ENCODE measurements at places on chromosomes 3 and 15.

GRCh38 chr3:66898155-66898554 is 100.0 kb upstream of the KBTBD8 start:
- no peak for DNase-seq

DNA sequence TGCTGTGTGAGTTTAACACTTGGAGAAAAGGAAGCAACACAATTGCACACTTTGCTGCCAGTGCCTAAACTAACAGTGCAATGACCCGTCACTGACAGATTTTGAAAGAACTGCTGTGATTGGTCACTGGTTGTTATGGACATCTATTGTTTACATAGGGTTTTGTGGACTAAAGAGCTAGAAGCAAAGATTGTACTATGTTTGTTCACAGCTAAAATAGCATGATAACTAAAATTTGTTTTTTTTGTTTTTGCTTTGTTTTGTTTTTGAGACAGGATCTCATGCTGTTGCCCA is 112.4 kb upstream of the GOLGA8J start:
- no peak for DNase-seq

GRCh38 chr3:73624821-73625665 is at the start of gene PDZRN3:
TSS of gene PDZRN3 (minus strand) at chr3:73624941.
- DNase-seq, result no peak

- no peak for DNase-seq
Measured at GRCh38 chr15:59548501-59549226, 62.9 kb upstream of the GCNT3 start.

DNA sequence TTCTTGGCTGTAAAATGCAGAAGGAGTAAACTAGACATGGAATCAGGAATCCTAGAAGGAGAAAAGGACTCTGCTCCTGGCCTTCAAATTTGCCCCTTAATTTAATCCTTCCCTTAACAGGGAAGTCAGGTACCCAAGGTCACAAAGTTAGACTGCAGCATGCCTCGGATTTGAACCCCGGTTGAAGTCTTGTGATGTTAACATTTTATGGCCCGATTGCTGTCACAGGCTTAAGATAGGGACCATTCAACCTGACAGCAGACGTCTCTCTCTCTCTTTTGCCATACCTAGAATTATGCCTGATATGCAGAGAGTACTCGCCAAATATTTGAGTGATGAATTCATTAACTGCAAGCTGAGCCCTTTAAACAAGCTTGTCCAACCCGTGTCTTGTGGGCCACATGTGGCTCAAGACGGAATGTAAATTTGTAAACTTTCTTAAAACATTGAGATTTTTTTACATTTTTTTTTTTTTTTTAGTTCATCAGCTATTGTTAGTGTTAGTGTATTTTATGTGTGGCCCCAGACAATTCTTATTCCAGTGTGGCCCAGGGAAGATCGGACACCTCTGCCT is 217.2 kb downstream of the THSD4 start:
- DNase-seq, result no peak

DNA sequence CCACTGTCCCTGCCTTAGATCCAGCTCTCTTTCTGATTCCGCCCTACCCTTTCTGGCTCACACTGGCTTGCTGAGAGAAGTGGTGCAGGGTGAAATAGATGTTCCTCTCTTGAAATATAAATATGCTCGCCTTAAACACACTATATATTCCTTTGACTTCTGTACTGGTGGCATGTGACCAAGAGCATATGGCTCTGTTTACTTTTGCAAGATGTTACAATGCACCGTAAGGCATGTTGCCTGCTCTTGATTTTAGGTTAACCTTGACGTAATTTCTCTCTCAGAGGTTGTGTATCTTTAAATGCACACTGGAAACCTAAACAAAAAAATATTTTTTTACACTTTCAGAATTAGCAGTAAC is 749 bp downstream of the RSRC1 start:
- DNase-seq, result no peak

- DNase-seq, result no peak
Measured at GRCh38 chr3:193744048-193744821, 151.2 kb downstream of the OPA1 start.

GRCh38 chr15:49135911-49136310 is 19.5 kb downstream of the COPS2 start:
- no peak for DNase-seq

DNA sequence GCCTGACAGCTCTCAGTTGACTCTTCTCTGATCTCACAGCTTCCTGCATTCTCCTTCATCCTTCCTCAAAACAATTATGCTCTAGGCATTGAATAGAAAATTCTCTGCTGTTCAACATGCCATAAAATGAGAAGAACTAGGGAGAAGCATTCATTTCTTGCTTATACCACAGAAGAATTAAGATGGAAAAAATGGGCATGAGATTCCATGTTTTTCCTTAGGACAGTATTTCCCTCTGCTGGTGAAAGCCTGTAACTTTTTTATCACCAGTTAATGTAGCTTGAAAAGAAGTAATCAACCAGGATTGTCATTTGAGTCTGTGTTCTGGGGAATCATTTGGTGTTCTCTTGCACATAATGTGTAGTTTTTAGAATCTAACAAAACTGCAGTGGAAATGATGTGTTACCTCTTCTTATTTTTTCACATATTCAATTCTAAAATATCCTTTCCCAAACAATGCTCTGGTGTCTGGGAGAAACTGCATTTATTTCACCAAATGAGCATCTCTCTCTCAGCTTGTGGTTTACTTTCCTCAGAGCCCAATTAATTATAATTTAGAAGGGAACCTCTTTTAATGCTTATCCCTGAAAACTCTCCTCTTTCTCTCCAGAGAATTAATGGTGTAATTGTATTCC is 92.8 kb upstream of the DCBLD2 start:
- DNase-seq, result no peak

GRCh38 chr3:12870942-12871341 is 29.6 kb upstream of the RPL32 start:
- peak; percentile 55 for DNase-seq

DNA sequence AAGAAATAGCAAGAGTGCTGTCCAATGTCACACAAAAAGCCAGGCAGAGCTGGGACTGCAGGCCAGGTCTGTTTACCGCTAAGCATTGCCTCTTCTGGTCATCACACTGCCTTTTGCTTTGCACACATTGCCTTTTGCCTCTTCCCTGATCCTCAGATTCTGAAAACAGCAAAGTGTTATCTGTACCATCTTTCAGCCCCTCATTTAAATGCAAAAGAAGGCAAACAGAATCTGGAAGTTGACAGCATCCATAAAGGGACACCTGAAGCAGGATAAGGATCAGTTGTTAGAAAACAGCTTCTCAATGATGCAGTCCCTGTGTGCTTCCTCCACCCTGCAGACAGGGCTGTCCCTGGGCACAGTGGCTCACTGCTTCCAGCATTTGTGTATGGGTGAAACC is 106.7 kb upstream of the RAD18 start:
- DNase-seq, result no peak

GRCh38 chr3:54660714-54661132 is 267.1 kb downstream of the LRTM1 start:
- DNase-seq, result no peak

- DNase-seq, result no peak
Measured at GRCh38 chr15:63054281-63054683, 11.7 kb downstream of the TPM1 start.

GRCh38 chr3:70811880-70812279 is 499.4 kb upstream of the MDFIC2 start:
- DNase-seq, result no peak

GRCh38 chr15:96977886-96978285 is 647.4 kb downstream of the NR2F2 start:
- no peak for DNase-seq

GRCh38 chr3:13877911-13878280 is 2.0 kb downstream of the WNT7A start:
- no peak for DNase-seq

GRCh38 chr15:83954506-83954905 is 281.1 kb upstream of the GOLGA6L4 start:
- DNase-seq, result no peak

DNA sequence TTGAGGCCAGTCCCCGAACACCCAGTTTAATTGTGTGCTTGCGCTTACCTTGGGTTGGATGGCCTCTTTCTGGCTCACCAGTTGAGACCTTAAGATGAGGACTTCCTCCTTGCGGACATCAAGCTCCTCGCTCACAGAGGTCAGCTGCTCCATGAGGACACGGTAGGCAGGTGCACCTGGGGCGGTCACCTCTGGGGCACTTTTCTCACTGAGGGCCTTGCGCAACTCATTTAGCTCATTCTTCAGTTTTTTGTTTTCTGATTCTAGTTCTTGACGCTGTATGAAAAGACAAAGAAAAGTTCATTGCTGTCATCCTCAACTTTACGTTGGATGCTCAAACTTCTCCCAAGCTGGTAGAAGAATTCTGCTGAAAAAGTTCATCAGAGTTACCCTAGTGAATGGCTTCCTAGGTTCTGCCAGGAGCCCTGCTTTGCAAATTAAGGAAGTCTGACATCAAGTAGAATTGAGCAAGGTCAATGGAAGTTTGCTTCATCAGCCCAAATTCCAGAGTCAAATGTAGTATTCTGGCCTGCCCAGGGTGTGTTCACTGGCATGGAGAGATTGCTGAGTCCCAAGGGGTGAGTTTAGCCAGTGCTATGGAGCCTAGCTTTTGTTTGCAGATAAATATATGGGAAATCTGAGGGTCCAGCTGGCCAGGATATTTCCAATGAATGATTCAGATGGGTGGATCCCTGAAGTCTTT is 55.8 kb upstream of the MYO5C start:
- no peak for DNase-seq

GRCh38 chr3:182925330-182925943 is 54.9 kb downstream of the DCUN1D1 start:
- no peak for DNase-seq

DNA sequence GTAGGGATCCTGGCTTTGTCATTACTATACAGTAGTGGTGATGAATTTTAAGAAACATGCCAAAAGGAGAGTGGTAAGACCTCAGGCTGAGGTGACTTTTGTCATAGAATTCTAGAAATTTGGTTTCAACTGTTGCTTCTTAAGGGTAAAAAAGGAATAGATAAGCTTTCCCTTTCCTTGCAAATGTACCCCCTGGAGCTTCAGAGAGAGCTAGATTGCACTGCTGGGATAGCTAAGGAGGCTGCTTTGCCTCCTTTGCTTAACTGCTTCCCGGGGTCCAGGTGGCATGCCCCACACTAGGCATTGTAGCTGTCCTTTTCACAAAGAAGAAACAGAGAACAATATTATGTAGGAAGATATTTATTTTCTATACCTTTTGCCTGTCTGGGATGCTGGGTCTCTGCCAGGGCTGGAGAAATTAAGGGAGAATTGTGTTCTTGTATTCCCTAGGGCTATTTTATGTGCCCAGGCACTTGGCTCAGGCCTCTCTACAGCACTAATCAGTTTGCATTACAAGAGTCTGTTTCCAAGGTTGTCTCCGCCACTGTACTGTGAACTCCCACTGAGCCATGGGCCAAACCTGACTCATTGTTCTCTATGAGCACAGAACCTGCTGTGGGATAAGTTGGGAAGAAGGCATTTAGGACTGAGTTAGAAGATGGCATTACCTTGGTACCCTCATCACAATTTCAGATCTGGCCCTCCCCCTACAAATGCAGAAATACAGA is 460.0 kb downstream of the PDCD6IP start:
- DNase-seq, result no peak

GRCh38 chr3:54427941-54428871 is 305.9 kb downstream of the CACNA2D3 start:
- peak; percentile 29 for DNase-seq

DNA sequence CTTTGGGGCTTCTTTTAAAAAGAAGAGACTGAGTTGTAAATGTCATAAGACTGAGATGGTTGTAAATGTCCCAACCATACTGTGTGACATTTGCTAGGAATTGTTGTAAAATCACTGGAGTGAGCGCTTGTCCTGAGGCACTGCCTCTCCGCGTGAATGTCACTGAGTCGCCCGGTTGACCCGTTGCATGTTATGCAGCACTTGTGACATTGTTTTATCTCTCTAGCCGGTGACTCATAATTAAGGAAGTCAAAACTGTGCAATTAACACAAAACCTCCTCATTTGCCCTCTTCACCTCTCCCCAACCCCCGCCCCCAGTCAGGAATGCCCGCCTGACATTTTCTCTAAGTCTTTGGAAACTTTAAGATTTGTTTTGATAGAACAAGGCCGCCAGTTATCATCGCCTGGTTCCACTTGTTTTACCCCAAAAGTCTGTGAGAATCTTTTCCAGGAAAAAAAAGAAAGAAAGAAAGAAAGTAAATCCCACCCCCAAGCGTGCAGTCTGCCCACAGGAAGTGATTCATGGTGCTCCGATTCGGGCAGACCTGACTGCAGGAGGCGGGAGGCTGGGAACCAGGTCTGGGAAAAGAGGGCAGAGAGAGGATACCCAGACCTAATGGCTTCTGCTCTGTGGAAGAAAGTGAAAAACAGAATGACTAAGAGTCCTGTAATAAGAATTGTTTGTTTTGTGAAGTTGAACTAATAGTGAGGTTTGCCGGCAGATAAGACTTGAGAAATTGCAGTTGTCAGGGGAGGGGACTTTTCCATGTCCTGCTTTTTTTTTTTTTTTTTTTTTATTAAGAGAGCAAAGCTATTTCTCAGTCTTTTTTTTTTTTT is 84.8 kb downstream of the SMAD3 start:
- peak; percentile 34 for DNase-seq

- no peak for DNase-seq
Measured at GRCh38 chr3:38455639-38456430, 2.1 kb downstream of the ACVR2B start.

DNA sequence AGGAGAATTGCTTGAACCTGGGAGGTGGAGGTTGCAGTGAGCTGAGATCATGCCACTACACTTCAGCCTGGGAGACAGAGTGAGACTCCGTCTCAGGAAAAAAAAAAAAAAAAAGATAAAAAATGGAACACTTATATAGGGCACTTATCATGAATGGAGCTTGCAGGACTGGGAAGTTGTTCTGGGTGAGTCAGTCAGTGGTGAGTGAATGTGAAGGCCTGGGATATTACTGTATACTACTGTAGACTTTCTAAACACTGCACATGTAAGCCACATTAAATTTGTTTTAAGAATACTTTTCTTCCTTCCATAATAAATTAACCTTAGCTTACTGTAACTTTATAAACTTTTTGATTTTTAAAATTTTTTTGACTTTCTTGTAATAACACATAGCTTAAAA is 59.8 kb downstream of the SFMBT1 start:
- DNase-seq, result no peak

- DNase-seq, result no peak
Measured at GRCh38 chr3:27146786-27147185, 222.4 kb downstream of the NEK10 start.

DNA sequence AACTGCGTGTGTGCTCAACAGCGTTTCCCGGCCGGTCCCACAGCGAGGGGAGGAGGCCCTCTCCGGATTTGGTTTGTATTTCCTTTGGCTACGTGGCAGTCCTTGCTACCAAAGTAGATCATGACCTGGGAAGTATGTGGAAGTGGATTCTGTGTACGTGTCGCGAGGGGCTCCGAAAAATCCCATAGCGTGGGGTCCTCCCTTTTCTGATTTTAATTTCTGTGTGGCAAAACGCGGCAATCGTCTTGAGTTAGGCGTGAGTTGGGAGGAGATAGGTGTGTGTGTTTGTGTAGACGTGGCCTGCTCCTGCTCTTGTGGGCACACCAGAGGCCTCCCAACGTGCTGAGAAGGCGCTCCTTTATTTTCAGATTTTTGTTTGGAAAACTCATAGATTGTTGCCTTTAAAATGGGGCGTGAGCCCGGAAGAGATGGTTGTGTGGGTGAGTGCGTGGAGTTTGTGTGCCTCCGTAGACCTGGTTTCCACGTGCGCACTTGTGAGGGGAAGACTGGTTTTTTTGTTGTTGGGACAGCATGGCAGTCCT is 1.2 kb downstream of the TRIM71 start:
- DNase-seq, result no peak
